ENCODE measurements at places on chromosomes 6 and 20.

- no peak for DNase-seq
Observed at GRCh38 chr6:144265061-144265357, 20.1 kb upstream of the UTRN start.

- DNase-seq, result no peak
Observed at GRCh38 chr20:17421493-17421892, 109.7 kb downstream of the BFSP1 start.

- DNase-seq, result no peak
Observed at GRCh38 chr20:21725892-21726291, 20.4 kb downstream of the PAX1 start.

DNA sequence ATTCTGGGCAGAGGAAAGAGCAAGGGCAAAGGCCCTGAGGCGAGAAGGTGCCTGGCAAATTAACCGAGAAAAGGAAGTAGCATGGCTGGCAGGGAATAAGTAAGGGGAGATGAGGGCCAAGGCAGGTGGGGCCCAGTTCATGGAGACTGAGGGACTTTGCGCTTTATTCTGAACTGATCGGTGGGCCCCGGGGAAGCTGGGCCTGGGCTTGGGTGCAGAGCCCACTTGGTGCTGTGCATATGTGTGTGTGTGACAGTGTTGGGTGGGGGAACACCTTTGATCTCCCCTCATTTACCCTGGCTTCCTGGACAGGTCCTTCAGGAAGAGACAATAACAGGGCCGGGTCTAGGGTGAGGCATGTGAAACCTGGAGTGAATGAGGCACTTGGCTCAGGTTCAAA lies 2.9 kb upstream of the MDFI start:
- DNase-seq, result no peak

- no peak for DNase-seq
Observed at GRCh38 chr20:35854713-35855348, 83.0 kb downstream of the PHF20 start.
